Ecto neural progenitor cell (in vitro differentiated cells): ENCODE measurements at places on chromosomes 2 and 18.
A peak's percentile ranks its signal among the peaks of the same experiment; 100 is the strongest.

- no peak for DNase-seq
These were observed 65.4 kb upstream of the CTNNA2 start for GRCh38 chr2:79447463-79447862.

DNA sequence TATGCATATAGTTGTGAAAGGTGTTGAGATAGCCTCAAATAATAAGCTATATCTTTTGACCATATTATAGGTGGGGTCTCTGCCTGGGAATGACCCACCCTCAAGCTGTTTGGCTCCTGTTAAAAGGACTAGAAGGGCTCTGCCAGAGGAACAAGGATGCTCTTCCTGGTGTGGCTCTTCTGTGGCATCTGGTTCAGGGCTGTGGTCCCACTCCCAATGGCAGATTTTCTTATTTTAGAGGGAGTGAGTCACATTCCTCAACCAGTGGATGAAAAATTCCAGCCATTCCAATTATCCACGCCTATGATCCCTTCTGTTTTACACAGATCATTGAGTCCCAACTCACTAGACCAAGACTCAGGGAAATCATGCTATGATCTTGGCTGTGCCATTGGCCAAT is 119.9 kb downstream of the PARD3B start:
- DNase-seq = no peak

DNA sequence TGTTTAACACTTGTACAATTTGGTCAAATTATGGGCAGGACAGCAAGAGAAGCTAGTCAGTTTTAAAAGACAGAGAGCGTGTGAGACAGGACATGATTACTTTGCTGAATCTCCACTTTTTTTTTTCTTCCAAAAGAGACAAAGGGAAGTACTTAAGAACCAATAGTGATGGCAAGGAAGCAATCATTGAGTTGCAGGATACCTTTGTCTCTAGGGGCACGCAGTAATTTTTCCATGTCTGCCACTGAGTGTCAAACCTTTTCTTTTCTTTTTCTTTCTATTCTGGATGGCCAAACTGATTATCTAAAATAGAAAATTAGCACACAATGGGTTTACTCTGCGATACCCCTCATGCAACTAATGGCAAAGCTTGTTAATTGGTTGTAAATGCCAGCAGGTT is 533.0 kb downstream of the PLCL1 start:
- DNase-seq = no peak

DNA sequence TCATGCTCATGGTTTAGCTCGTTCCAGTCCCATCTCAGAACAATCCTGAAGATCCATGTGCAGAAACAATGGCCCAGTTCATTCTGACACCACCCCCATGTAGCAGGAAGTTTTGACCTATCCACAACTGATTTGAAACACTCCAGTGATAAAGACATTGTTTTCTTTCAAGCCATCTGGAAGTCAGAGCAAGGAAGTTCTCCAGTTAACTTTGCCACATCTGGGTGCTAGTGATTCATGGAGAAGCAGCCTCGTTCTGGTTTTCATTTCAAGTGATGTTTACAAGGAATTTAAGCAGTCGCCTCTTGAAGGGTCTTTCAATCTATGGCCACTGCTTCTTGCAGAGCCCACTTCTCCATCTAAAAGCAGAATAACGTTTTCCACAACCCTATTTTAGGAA is 36.6 kb upstream of the TWIST2 start:
- DNase-seq = no peak

DNA sequence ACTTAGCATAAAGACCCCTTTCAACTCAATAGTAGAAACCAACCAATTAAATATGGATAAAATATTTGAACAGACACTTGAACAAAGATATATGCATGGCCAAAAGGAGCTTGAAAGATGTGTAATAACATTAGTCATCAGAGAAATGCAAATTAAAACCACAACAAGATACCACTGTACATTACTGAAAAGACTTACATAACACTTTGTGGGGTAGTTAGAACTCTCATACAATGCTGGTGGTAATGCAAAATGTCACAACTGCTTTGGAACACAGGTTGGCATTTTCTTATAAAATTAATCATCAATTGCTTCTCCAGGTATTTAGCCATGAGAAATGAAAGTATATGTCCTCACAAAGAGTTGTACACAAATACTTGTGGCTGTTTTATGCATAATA is 60.7 kb downstream of the TTC27 start:
- no peak for DNase-seq

DNA sequence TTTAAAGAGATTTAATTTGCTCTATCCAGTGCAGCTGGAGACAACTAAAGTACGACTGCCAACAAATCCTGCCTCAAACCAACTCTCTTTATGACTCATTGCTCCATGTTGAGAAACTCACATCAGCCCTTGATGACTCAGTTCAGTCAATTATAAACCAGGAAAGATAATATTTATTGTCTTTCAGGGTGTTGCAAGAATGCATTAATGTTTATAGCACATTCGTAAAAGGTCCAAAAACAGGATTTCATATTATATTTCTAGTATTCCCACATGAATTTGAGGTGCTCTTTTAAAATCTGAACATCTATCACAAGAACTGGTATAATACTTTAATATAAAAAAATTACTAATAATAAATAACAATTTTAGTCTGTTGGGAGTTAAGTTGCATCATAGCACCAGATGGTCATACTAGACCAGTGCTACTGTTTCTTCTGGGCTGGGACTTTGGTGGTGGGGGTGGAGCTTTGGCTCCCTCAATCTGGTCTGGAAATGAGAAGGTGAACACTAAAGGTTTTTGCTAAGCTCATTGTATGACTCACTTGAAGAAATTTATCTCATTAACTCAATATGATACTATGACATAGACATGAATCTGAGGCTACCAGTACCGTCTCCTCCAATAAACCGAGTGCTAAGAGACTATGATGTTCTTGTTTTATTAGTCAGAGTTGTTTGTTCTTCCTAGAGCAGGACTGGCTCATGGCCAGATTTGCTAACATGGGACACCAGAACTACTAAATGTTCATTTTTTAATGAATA is 26.6 kb upstream of the MAP3K20 start:
- no peak for DNase-seq

DNA sequence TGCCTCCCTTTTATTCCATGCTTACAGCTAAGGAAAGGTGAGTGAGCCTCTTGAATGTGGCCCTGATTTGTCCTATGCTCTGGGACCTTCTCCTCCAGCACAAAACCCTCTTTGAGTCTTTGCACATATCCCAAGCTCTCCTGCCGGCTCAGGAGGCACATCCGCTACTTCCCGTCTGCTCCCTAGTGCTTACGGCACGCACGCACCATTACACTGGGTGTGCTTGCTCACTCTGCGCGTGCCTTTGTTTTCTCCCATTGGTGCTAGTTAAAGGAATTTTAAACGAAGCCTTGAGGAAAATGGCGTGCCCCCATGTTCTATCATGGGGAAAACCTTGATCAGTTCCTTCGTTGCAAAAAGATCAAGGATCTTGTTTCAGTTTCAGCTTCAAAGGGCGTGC is 7.9 kb upstream of the DGKD start:
- no peak for DNase-seq

DNA sequence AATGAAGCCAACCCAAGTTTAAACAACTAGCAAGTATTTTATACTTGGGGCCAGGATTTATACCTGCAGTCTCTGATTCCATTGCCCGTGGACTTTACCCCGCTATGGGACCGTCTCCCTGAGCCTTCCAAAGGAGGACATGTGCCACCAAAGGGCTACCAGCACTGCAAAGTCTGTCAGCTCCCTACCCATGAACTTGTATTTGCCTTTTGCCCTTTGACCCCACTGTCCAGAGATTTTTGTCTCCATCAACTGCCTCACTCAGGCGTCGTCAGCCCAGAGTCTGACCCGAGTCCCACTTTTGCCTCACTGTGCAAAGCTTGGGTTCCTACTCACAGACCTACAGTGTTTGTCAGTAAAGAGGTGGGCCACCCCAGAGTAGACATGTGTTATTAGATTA is 40.6 kb downstream of the B3GNT2 start:
- DNase-seq = no peak

DNA sequence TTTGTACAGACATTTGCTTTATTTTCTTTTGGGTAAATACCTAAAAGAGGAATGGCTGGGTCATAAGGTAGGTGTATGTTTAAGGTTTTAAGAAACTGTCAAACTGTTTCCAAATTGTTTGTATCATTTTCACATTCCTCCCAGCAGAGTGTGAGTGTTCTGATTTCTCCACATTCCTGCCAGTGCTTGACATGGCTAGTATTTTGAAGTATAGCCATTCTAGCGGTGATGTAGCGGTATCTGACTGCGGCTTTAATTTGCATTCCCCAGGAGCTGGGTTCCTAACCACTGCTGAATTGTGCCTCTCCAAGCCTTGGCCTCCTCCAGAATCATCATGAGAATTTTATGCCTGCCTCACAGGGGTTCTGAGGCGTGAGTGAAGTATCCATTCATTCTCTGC is 61.8 kb upstream of the ARL4C start:
- DNase-seq = no peak

- DNase-seq = no peak
These were observed 54.4 kb downstream of the CCDC88A start for GRCh38 chr2:55365303-55365702.

DNA sequence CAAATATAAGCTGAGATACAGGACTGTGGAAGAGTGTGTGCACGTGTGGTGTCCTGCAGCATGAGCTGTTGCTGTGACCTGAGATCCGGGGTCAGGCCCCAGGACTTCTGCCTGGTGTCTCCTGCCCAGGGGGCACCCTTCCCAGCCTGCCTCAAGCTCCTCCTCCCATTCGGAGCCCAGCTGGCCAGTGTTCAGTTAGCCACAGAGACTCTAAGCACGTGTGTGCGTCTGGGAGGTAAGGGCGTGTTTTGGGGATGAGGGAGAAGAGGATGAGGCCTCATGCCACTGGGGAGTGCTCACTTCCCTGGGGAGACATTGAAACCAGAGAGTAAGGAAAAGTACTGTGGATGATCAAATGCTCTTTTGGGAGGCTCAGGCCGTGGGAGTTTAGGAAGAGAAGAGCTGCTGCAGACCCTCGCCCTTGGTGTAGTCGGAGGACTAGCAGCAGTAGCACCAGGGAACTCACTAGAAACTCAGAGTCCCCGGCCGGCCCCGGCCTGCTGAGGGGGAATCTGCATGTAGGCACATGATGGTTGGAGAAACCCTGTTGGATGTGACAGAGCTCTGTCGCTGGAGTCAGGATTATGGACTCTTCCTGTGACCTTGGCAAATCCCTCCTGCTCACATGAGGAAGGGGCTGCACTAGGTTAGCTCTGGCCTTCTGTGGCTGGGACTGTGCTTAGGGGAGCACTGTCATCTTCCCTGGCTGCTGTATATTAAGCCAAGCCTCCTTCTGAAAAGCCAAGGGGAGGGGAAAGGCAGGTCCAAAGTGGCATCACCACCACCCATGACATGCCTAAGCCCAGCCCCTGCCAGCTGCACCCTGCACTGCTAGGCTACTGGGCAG is 231.1 kb downstream of the DYSF start:
- DNase-seq = no peak

DNA sequence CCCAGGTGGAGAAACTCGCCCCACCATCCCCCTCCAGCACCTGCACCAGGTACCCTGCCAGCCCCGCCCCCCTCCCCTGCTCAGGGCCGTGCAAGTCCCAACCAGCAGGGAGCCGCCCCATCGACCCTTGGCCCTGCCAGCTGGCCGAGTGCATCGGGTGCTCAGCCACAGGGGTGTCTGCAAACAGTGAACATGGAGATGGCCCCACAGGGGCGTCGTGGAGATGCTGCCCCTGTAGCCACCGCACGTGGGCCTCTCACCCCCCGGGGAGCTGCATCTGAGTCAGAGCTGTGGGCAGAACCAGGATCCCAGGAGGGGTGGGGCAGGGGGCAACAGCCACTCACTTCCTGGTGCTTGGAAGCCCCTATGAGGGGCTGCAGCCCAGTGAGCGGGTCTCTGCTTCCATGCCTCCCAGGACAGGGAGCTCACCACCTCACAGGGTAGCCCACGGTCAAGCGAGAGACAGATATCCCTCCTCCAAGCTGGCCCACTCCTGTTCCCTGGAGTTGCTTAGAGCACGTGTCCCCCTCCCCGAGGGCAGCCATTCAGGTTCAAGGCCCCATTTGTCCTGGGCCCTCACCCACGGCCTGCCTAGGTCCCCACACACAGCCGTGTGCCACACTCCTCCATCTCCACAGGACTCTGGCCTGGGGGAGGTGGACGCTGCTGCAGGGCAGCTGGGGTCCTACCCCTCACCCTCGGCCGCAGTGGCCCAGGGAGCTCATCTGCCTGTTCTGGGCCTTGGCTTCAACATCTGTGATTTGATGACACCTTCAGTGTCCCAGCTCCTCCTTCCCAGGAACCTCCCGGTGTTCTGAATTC is 1.1 kb upstream of the MAB21L4 start:
- DNase-seq = no peak

GRCh38 chr2:57479981-57480380 is 566.6 kb upstream of the VRK2 start:
- DNase-seq = no peak

DNA sequence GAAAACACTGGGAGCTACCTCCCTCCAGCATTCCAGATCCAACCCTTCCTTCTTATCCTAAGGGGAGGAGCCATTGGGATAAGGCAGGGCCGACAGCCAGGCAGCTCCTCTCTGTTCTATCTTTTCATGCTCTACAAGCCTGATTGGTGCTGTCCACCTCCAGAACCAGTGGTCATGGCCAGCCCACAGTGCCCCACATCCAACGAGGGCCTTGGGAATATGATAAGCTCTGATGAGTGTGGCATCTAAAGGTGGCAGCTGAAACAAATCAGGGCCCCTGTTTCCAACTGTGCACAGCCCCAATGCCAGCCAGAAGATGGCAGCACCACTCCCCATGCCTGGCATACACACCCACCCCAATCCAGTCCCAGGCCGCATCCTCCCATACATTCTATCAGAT is 329.3 kb downstream of the C1D start:
- peak; percentile 58 for DNase-seq

DNA sequence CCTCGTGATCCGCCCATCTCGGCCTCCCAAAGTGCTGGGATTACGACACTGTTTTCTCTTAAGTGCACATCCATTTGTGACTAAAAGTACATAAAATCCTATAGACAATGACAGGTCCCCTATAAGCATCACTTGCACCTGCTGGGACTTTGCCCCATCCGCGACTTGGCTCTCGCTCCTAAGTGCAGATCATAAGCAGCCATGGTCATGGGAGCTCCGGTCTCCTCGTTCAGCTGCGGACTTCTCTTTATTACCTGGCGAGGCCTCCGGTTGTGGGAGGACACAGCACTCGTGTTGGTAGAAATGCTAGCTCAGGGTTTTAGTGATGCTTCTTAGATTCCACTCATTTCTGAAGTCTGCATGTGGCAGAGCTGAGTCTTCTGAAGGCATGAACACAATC is 92.7 kb upstream of the ST6GAL2 start:
- no peak for DNase-seq

GRCh38 chr2:212343167-212343566 is 195.4 kb downstream of the ERBB4 start:
- no peak for DNase-seq

DNA sequence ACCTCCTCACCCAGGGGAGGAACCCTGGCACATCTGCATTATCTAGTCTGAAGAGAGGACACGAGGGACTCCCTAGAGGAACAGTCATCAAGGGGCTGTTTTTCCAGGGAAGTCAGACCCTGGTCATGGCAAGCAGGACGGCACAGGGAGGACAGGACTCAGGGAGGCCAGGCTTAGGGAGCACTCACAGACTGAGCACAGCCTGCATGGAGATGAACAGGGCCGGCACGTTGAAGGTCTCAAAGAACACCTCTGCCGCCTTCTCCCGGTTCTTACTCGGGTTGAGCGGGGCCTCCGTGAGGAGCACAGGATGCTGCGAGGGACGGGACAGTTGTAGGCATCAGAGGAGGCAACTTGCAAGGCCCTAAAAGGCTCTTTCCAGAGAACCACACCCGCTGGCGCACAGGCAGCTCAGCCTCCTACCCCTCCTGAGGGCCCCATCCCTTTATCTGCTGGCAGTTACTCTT is 5.1 kb downstream of the ACTR1B start:
- no peak for DNase-seq
